Glomerular endothelial cell (primary cell): ENCODE measurements at places on chromosomes 2 and 18. TPM values are rescaled to one million over a fixed set of nuclear protein-coding genes. Genes with fewer than 3 reads are reported as not detected.

The TMEM169 gene
- total RNA-seq: 0.29 and 1.8 TPM in 2 replicates

DNA sequence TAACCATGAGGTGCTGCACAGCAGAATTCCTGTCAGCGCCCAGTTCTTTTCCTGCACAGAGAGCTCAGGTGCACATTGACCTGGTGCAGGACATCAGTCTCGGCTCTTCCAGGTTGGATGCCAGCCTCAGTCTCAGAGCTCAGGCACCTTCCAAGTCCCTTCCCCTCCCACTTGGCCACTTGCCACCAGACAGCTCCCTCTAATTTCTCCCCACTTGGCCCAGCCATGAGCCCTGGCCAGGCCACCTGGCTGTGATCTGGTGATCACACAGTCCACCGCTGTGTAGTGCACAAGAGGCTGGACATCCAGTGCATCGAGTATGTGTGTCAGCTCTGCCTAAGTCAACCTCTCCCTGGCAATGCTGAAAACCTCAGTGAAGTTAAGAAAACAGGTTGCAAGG, 336.6 kb upstream of the MYT1L start:
- no peak for DNase-seq

The RNPEPL1 gene
- 108 and 141 TPM in 2 replicates for total RNA-seq

- peak; percentile 31 for DNase-seq
These were observed 108.0 kb downstream of the CDH19 start for GRCh38 chr18:66495844-66496243.

The WDR35 gene
- 5.2 and 5.7 TPM in 2 replicates for total RNA-seq

DNA sequence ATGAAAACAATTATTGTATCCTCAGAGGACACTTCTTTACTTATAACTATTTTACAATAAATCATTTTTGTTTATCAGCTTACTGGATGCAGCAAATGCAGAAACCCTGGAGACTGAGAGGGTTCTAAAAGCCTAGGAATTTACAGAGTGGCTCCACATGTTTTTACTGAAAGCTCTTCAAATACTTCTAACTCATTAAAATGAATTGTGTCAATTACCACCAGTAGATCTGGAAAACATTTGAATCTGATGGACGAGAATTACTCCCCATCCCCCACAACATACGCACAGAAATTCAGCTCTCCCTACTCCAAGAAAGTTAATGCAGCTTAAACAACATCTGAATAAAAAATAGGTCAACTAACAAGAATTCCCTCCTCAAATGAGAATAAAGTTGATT, 319.8 kb upstream of the FIGN start:
- no peak for DNase-seq

GRCh38 chr2:98378901-98379300, 32.6 kb downstream of the CNGA3 start:
- no peak for DNase-seq

- DNase-seq: no peak
These were observed 143.3 kb upstream of the ITGB6 start for GRCh38 chr2:160343404-160343803.

DNA sequence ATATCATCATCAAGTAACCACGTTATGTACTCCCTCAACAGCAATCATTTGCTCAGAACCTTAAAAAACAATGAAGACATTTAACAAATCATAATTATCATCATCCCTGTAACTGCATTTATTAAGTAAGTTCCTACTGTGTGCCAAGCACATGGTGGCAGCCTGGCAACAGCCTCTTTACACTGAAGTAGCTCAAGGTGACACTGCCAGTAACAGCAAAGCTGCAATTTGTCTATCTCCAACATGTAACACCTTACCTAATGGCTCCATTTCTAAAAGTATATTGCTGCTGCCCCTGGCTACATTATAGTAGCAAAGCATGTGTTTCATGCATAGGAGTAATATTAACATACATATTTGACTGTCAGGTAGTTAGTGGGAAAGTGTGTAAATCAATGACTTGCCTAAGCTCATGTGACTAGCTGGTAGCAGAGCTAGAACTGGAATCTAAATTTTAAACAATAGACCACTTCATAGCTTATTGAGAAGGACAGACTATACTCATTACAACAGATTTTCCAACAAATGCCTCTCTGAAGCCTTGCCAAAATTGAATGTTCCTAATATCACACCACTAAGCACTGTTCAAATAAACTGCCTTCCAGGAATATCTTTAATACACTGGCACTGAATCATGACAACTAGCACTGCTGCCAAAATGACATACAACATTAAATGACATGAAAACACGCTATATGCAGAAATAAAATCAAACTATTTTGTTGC, 86.7 kb downstream of the L3MBTL4 start:
- no peak for DNase-seq

DNA sequence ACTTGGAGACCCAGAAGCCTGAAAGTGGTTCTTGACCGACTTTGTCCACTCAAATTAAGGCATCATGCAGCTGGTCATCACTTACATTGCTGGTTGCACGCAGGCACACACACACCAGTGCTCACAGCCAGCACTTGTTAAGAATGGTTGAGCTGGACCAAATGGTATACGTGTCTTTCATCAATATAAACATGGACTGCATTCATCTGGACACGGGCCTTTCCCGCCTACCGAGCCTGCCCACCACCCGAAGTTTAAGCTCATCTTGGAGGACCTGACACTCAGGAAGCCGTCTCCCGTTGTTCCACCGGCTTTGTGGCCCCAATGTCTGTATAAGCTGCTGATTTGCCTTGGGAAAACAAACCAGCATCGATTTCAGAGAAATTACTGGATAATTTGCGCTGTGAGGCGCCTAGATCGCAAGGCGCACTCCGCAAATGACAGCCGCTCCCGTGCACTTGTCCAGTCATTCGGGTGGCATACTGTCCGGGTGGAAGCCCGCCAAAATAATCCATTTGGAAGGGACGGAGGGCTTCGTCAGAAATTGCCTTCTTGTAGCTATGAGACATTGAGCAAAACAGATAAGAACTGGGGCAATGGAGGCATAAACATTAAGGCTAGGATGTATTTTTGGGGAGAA, 40.1 kb upstream of the AKAIN1 start:
- no peak for DNase-seq

DNA sequence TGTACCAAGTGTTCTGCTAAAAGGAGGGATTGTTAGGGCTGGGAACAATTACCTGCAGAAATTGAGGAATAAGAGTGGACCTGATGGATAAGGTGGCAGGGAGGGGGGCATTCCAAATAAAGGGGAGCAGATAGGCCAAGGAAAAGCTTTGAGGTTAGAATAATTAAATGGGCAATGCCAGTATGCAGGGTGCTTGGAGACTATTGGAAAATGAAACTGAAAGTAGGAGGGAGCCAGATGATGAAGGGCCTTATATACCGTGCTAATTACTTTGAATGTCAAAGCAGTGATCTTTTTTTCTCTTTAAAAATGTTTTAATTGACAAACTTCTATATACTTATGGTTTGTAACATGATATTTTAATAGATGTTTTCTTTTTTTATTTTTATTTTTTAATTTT, 42.9 kb downstream of the MMADHC start:
- DNase-seq: no peak

GRCh38 chr2:118242216-118242615, 153.9 kb downstream of the INSIG2 start:
- no peak for DNase-seq

The BOLL gene
- not detected in 2 replicates for total RNA-seq

The NAT8 gene
- not detected in 2 replicates for total RNA-seq

The ANKRD36B gene
- total RNA-seq: 38.1 and 51.2 TPM in 2 replicates

DNA sequence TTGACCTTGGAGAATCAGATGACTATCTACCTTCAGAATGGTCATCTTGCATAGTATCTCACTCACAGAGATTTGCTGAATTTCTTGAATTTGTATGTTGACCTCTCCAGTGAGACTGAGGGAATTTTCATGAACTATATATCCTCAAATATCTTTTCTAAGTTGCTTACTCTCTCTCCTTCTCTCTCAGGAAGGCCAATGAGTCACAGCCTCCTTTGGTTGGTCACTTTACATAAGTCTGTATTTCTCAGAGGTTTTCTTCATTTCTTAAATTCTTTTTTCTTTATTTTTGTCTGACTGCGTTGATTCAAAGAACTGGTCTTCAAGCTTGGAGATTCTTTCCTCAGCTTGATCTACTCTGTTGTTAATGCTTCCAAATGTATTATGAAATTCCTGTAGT, 51.7 kb downstream of the VIT start:
- DNase-seq: no peak

GRCh38 chr2:107290041-107290440, 404.1 kb upstream of the ST6GAL2 start:
- DNase-seq: no peak

DNA sequence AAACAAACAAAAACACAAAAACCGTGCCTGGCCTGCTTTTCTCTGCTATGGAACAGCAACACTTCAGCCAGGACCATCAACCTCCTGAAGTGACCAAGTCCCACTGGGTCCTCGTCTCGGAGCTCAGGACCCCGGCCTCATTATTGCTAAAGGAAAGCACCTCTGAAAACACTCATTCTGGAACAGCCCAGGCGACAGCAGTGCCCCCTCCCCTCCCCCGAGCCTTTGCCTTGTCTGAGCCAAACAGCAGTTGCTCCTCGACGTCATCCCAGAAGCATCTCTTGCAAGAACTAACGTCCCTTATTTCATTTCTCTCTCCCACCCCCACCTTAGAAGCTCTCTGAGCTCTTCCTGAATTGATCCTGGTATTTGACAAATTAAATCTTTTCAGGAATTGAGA, 27.4 kb downstream of the APCDD1 start:
- no peak for DNase-seq
